ENCODE measurements at places on chromosomes 4 and X.

GRCh38 chr4:97952763-97953162, 190.5 kb downstream of the STPG2 start:
- no peak for DNase-seq

- peak; percentile 67 for DNase-seq
Observed at GRCh38 chrX:24371391-24371972, 11.0 kb downstream of the SUPT20HL1 start.

GRCh38 chr4:156594624-156595023, 377.0 kb downstream of the PDGFC start:
- DNase-seq = peak; percentile 23

GRCh38 chr4:183838987-183839712, 66.0 kb upstream of the STOX2 start:
- DNase-seq = peak; percentile 40

GRCh38 chr4:164221631-164222030, 532.3 kb upstream of the SMIM31 start:
- DNase-seq = peak; percentile 68
